ENCODE measurements at places on chromosomes 5 and 9.

DNA sequence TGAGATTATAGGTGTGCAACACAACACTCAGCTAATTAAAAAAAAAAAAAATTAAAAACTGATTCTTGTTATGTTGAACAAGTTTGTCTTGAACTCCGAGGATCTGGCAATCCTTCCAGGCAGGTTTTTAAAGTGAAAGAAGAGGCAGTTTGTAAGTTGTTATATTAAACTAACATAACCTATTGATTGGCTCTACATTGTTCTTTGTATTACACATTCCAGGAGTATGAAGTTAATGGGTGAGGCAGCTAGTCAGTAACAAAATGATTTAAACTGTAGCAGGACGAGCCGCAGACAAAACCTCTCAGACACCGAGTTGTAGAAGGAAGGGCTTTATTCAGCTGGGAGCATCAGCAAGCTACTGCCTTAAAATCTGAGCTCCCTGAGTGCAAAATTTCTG lies 1953.9 kb upstream of the CDH6 start:
- no peak for DNase-seq

- no peak for DNase-seq
These were observed 74.9 kb upstream of the PHYKPL start for GRCh38 chr5:178307267-178308045.

DNA sequence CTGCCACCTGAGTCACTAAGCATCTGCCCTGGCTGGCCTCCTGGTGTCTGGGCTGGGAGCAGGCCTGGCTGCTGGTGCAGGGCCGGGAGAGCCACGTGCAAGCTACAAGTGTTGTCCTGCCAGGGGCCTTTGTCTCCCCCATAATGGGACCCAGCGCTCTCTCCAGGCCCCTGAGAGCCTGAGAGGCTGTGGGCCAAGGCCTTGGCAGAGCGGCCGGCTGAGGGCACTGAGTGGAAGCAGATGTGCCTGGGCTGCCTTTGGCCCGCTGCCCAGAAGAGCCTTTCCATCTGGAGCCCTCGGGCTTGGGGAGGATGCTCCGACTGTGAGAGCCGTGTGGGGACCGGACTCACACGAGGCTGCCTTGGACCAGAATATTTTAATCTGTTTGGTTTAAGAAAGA lies 185.5 kb downstream of the RGS3 start:
- DNase-seq, result no peak

- no peak for DNase-seq
These were observed 11.1 kb downstream of the VAV2 start for GRCh38 chr9:133980864-133981588.

GRCh38 chr9:129282731-129283211 lies 104.7 kb upstream of the IER5L start:
- DNase-seq, result no peak

DNA sequence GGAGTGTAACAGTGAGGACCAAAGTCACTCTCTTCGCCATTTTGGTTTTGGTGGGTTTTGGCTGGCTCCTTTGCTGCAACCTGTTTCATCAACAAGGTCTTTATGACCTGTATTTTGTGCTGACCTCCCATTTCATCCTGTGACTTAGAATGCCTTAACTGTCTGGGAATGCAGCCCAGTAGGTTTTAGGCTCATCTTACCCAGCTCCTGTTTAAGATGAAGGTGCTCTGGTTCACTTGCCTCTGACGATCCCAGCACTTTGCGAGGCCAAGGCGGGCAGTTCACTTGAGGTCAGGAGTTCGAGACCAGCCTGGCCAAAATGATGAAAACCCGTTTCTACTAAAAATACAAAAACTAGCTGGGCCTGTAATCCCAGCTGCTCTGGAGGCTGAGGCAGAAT lies 1.8 kb upstream of the CKS2 start:
- no peak for DNase-seq

DNA sequence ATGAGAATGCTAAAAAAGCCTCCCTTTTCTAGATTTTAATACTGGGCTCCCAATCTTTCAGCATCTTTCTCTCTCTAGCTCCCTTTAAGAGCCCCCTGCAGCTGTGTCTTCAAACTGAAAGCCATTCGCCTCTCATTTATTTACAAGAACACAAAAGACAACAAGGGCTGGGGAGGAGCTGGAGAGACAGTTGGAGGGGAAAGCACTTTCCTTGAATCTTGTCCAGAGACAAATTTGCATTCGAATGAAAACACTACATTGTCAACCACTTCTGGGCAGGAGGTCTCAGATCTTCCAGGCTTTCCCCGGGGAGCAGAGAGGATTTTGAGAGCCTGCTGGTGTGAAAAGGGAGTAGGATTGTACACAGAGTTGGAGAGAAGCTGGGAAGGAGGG lies 518.3 kb downstream of the CTNND2 start:
- no peak for DNase-seq

- DNase-seq, result no peak
These were observed 3.5 kb downstream of the TBC1D13 start for GRCh38 chr9:128790536-128790935.

DNA sequence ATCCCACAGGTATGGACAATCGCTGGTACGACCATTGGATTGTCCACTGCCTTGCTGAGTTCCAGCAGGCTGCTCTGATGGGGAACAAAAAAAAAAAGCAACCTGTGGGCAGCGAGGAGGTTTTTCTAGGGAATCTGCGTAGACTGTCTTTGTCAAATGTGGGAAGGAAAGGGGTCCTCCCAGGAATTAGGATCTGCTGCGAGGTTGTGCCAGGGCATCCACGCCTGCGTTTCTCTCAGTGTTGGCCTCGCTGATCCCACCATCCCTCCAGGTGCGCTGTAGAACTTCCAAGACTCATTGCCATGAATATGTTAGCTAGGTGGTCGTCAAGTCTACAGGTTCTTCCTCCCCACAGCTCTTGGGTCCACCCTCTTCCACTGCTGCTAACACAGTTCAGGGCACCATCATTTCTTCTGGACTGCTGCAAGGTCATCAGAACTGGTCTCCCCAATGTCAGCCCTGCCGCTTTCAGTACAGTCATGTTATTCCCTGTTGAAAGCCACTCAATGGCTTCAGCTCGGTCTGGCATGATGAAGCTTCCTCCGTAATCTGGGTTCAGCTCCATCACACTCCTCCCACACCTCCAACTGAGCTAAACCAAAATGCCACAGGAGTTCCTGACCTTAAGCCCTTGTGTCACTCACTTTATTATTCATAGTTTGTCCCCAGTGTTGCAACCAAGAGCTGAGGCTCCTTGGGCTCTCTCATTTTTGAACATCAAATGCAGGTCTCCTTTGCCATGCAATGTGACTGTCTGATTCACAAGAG lies 79.5 kb upstream of the DMRT1 start:
- no peak for DNase-seq

DNA sequence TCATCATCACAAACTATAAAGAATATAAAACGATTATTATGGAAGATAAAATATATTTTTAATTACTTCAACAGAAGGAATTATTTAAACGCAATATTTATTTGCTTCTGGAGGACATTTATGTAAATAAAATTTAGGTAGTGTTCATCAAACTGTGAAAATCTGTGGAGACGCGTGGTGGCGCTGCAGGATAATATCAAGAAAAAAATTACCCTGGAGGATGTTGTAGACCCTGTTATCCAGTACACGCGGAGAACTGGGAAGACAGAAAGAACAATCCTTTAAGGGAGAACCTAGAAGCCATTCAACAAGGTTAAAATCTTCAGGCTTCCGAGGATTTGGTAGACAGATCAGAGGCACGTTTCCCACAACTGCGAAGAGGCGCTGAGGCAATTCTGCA lies at the start of gene PCDHB12:
Gene PCDHB12 (plus strand): TSS at position 242 of the 400 bp plus-strand sequence. CDS start 189 bp downstream, outside the sequence.
- no peak for DNase-seq

- no peak for DNase-seq
These were observed 33.4 kb upstream of the GNPDA1 start for GRCh38 chr5:142046191-142046590.

DNA sequence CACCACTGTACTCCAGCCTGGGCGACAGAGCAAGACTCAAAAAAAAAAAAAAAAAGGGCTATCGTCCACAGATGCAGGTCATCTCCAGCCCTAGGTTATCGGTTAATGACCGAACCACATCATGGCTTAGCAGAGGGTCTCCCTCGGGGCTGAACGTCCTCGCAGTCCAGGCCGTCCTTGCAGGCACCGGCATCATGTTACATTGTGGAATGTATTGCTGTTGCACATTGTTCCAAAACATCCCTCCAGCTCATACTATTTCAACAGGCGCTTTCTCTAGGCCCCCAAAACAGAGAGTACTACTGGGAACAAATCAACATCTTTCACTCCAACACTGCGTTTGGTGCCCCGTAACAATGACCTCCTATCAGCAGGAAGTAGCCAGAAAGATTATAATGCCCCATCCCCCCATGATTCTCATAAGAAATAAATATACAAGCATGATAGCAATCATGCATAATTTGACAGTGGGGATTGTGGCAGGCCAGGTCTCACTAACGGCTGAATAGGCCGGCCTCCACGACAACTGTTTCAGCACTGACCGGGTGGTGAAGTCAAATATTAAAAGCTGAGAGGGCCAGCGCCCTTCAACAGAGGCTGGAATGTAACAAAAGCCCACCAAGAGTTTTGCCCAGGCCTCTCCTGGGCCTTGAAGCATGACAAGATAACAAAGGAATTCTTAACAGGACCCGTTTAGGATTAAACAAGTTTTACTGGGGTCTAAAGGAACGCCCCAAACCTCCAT lies 1.1 kb upstream of the LCN9 start:
- DNase-seq, result no peak

GRCh38 chr5:21424907-21425306 lies 1428.2 kb downstream of the CDH12 start:
- no peak for DNase-seq

All from activated T-cell treated with anti-CD3 and anti-CD28 coated beads for 48 hours (primary cell).